ENCODE measurements at places on chromosomes 16 and 17.

GRCh38 chr17:73691321-73691766 is 47.1 kb upstream of the SDK2 start:
- DNase-seq: no peak

DNA sequence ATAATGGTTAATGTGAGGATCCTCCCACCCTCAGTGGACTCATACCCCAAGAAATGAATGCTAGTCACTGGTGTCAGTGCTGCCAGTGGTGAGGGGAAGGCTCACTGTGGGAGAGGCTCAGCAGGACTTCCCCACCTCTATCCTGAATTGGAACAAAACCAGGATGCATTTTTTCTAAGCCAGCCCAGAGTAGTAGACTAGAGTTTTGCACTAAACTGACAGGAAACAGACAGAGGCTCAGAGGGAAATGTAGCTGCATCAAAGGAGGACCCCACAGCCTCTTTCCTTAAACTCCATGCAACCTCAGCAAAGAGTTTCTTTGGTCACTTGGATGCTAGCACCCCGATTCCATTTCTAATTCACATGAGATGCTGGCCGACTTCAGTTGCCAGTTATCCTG is 10.7 kb upstream of the SKAP1 start:
- DNase-seq: no peak

- no peak for DNase-seq
These were observed 70.5 kb downstream of the RBBP6 start for GRCh38 chr16:24609740-24610415.

- DNase-seq: no peak
These were observed 18.7 kb downstream of the ZNHIT3 start for GRCh38 chr17:36505171-36505570.

GRCh38 chr17:61475726-61476125 is 23.5 kb downstream of the TBX4 start:
- DNase-seq: no peak

DNA sequence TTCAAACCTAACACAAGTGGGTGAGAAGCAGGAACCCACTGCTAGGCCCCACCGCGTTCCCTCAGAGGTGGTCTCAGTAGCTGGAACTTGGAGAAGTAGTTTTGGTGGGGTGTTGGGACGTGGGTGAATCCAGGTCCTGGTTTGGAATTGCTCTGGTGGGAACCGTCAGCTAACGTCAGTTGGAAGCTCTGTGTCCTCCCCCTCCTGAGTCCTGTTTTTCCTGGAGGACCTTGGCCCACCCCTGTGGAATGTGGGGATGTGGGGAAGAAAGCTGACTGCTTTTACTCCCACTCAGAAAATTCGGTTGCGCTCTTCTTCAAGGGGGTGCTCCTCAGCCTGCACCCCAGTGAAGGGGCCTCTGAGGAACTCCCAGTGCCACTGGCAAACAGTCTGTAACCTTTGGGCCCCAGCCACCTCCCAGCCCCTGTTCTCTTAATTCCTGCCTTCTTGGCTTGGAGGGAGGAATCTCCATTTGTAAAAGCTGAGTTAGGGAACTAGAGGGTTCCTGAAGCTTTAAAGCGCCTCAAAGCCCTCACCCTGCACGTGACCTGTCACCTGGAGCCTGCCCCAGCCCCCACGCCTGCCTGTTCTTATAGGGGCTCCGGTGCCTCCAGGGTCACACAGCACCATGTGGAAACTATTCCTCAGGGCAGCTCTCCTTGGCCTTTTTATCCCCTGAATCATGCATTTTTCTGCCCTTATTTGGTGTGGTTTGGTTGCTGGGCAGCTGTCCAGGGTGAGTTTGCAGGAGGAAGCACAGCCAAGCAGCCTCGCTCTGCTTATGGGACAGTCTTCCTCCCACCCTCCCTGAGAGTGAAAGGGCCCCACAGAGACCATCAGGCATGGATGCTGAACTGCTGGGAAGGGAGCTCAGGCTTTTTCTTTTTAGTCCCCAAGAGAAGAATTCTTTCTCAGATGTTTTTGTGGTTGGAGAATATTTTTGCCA is 16.2 kb upstream of the NAGLU start:
- DNase-seq: no peak

All from GM19239 (cell line).